ENCODE measurements at places on chromosomes 5 and 9.

DNA sequence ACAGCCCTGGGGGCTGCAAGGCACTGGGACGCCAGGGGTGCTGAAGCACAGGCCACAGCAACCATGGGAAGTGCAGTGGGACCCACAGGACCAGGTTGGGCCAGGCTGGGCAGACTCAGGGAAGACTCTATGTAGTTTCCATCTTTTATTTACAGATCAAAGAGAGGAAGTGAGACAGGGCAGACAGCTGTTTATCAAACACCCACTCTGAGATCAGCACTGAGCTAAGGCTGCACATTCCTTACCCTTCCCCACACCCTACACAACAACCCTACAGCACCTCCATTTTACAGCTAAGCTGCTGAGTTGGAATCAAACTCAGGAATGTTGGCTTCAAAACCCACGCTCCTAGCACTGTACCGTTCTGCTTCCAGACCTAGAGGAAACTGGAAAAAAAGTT is 19.8 kb downstream of the BARHL1 start:
- peaks cover 12% of the 10 kb centered on the region for H3K36me3 ChIP-seq
- H3K4me1 ChIP-seq, result no peaks in the 10 kb centered on the region
- H3K27ac ChIP-seq, result no peak overlapping the region
- H3K27me3 ChIP-seq, result peaks cover 4% of the 10 kb centered on the region
- no peak for DNase-seq

- peak overlapping the region; percentile 85 for H3K27ac ChIP-seq
- no peak for DNase-seq
- peaks cover 5% of the 10 kb centered on the region for H3K27me3 ChIP-seq
- peak overlapping the region; percentile 34 for H3K4me3 ChIP-seq
- H3K4me1 ChIP-seq, result peaks cover 41% of the 10 kb centered on the region
Measured at GRCh38 chr9:123377211-123377971, 21.4 kb downstream of the CRB2 start.

DNA sequence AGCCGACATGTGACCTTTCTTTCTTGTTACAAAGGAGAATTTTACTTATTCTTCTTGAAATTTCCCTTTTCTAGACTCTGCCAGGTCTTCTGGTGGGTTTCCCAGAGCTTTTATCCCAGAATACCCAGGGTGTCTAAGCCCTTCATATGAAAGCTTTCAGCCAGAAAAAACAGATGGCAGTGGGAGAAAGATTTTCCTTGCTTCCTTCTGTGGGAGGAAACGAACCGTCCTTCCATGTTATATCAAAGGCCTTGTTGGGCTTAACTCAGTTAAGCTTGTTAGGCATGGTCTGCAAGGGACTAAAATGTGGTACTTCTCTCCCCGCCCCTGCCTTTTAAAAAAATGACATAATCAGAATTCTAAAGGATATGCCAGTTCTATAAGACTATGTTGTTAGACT is 47.5 kb downstream of the SPATA31D1 start:
- H3K4me1 ChIP-seq, result no peaks in the 10 kb centered on the region
- H3K27me3 ChIP-seq, result no peaks in the 10 kb centered on the region
- no peak overlapping the region for H3K4me3 ChIP-seq
- no peak overlapping the region for H3K27ac ChIP-seq
- no peaks in the 10 kb centered on the region for H3K36me3 ChIP-seq

DNA sequence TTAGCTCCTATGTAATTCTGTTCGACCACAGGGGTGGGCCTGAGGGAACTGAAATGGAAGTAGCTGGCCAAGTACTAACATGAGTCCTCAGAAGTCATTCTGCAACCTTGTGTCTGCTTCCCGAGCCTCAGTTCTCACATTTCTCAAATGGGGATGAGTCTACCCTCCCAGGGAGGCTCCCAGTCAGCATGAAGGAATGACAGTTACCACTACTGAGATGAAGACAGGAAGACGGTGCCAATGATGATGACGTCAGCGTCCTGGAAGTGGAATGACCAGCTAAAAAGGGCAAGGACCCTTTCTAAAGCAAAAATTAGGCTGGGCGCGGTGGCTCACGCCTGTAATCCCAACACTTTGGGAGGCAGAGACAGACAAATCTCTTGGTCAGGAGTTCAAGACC is 6.8 kb downstream of the PIP5KL1 start:
- DNase-seq, result no peak
- H3K4me1 ChIP-seq, result peaks cover 4% of the 10 kb centered on the region
- H3K4me3 ChIP-seq, result peak overlapping the region; percentile 47
- no peaks in the 10 kb centered on the region for H3K36me3 ChIP-seq
- H3K27ac ChIP-seq, result no peak overlapping the region
- H3K27me3 ChIP-seq, result peaks cover 71% of the 10 kb centered on the region

- no peak for DNase-seq
- no peak overlapping the region for H3K4me3 ChIP-seq
- H3K27ac ChIP-seq, result no peak overlapping the region
- H3K27me3 ChIP-seq, result no peaks in the 10 kb centered on the region
Measured at GRCh38 chr9:82273121-82273520, 284.5 kb downstream of the SPATA31D1 start.

DNA sequence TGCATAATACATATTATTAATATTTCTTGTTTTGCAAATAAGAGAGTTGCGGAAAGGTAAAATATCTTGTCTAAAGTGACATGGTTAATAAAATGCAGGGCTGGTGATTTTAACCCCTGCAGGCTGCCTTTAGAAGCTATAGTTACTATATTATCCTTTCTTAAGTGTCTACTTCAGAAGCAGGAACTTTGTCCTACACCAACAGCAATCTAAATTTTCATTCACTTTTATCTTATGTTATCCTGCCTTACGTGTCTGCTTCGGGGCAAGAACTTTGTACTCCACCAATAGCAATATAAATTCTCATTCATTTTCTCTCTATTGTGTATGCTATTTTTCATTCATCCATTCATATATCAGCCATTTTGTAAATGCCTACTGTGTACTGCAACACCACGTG is 719.5 kb downstream of the TLR4 start:
- H3K27me3 ChIP-seq, result no peaks in the 10 kb centered on the region
- DNase-seq, result no peak
- H3K4me1 ChIP-seq, result no peaks in the 10 kb centered on the region
- no peak overlapping the region for H3K4me3 ChIP-seq
- H3K36me3 ChIP-seq, result no peaks in the 10 kb centered on the region

DNA sequence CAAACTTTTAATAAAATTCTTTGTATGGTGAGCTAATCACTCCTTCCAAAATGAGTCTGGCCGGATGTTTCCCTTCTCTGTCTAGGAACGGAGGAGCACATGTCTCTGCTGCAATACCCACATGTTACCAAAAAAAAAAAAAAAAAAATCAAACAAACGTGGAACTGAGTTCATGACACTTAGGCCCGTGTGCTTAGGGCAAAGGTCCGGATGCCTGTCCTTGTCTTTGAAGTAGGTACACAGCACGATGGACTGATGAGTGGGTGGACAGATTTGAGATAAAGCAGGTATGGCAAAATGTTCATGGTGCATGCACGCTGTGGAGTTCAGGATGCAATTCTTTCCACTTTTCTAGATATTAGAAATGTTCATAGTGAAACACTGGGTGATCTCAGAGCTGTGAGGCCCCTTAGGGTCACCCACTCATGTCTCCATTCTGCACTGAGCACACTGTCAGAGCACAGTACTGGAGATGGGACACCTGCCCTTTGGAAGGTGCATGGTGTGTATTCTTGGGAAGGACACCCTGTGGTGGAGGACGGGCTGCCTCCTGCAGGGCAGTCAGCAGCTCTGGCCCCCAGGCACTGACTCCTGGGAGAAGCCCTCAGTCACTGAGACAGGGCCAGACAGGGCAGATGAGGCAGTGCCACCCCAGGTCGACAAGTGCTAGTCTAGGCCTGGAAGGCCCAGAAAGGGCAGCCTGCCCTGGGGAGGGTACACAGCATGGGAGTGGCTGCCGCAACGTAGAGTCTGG is 43.6 kb downstream of the GADD45G start:
- H3K4me3 ChIP-seq, result no peak overlapping the region
- no peak for DNase-seq
- peaks cover 36% of the 10 kb centered on the region for H3K27me3 ChIP-seq
- no peak overlapping the region for H3K27ac ChIP-seq

GRCh38 chr5:106399391-106399790 is 1271.3 kb downstream of the EFNA5 start:
- no peak overlapping the region for H3K4me3 ChIP-seq
- H3K27me3 ChIP-seq, result no peaks in the 10 kb centered on the region
- H3K27ac ChIP-seq, result peak overlapping the region; percentile 53
- peaks cover 18% of the 10 kb centered on the region for H3K4me1 ChIP-seq
- DNase-seq, result no peak

DNA sequence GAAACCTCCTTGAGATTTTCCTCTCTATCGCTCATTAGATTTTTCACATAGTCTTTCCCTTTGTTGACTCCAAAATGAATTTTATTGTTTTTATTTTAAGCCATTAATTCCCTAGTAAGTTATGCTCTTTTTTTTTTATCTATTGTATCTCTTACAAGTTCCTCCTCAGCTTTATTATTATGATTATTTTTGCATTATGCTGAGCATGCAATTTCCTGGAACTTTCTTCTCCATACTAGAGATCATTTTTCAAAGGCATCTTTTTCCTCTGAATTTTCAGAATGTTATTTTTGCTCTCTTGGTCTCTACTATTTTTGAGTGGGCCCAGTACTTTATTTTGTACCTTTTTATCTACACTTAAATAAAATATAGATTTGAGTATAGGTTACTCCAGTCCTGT is 376.6 kb upstream of the SEMA6A start:
- peaks cover 22% of the 10 kb centered on the region for H3K4me1 ChIP-seq
- no peak overlapping the region for H3K27ac ChIP-seq
- DNase-seq, result no peak
- no peaks in the 10 kb centered on the region for H3K27me3 ChIP-seq
- H3K4me3 ChIP-seq, result no peak overlapping the region

DNA sequence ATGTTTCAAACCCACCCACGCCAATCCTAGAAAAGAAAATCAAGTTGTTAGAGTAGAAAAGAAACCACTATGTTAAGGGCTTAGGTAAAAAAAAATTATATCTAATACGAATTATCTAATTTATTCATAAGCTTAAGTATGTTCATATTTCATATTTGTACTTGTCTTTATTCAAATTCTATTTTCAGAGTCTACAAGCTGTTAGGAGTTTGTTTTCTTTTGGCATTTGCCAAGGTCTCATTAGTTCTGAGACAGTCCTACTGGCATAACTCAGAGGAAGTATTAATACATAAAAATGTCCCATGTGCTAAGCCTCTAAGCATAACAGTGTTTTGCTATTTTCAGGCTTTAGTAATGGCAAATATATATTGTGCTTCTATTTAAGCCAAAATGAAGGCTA is 57.6 kb downstream of the STARD4 start:
- no peak overlapping the region for H3K4me3 ChIP-seq
- peaks cover 17% of the 10 kb centered on the region for H3K4me1 ChIP-seq
- no peaks in the 10 kb centered on the region for H3K36me3 ChIP-seq
- no peak overlapping the region for H3K27ac ChIP-seq
- DNase-seq, result no peak

GRCh38 chr9:118148990-118149389 is 444.8 kb downstream of the TLR4 start:
- no peaks in the 10 kb centered on the region for H3K4me1 ChIP-seq
- no peak overlapping the region for H3K27ac ChIP-seq
- H3K27me3 ChIP-seq, result no peaks in the 10 kb centered on the region
- no peak overlapping the region for H3K4me3 ChIP-seq
- no peak for DNase-seq

DNA sequence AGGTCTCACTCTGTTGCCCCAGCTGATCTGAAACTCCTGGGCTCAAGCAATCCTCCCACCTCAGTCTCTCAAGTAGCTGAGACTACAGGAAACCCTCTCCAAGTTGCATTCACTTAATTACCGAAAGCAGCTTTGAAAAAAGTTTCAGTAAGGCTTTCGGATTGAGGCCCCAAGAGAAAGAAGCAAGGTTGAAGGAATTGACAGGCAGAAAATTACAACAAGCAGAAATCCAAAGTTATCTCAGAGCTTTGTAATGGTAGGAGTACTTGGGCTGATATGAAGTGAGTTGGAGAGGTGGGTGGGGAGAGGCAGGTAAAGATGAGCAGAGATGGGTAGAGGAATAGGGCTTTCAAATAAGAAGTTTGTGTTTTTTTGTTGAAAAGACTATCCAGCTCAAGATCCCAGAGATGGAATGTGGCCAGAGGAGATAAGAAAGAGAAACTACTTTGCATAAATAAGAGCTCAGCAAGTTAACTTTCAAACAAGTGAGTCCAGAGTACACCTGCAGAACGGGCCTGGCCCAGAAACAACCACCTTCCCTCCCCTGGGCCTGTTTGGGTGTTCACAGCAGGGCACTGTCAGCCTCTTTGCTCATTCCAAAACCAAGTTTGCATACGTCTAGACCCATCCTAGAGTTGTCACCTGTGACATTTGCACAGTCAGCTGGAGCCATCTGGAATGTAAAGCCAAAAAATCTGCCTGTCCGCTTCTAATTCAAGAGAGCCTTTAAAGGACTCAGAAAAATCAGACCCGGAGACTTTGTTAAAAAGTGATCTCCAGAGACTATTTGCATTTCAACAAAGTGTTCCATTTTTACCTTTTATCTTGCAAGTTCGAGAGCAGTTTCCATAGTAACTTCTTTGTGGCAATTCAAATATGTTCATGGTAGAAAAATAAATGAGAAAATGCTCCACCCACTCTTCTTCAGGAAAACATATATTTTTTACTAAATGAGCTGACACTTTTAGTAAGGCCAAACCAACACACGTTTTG is 2.2 kb upstream of the CLINT1 start:
- peaks cover 29% of the 10 kb centered on the region for H3K4me1 ChIP-seq
- no peaks in the 10 kb centered on the region for H3K36me3 ChIP-seq
- H3K27ac ChIP-seq, result no peak overlapping the region

DNA sequence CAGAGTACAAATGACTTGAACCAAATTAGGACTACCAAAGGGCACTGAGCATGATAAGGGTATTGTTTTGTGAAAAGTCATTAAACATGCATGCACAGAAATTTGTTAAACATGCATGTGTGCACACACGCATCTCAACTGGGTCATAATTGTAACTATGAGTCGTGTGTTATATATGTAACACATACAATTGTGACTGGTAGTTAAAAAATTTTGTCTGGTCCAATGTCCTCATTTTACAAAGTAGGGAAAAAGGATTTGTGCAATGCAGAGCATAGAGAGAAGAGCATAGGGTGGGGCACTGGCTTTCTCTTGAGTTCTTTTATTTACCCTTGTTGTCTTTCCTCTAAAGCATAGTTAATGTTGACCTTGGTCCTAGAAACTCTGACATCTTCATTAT is 19.3 kb upstream of the IGFBPL1 start:
- no peak overlapping the region for H3K27ac ChIP-seq
- no peaks in the 10 kb centered on the region for H3K36me3 ChIP-seq
- no peak overlapping the region for H3K4me3 ChIP-seq

GRCh38 chr9:129544761-129545160 is 76.1 kb downstream of the C9orf50 start:
- no peaks in the 10 kb centered on the region for H3K36me3 ChIP-seq
- H3K4me1 ChIP-seq, result peaks cover 18% of the 10 kb centered on the region
- H3K27me3 ChIP-seq, result no peaks in the 10 kb centered on the region
- no peak for DNase-seq
- no peak overlapping the region for H3K27ac ChIP-seq

DNA sequence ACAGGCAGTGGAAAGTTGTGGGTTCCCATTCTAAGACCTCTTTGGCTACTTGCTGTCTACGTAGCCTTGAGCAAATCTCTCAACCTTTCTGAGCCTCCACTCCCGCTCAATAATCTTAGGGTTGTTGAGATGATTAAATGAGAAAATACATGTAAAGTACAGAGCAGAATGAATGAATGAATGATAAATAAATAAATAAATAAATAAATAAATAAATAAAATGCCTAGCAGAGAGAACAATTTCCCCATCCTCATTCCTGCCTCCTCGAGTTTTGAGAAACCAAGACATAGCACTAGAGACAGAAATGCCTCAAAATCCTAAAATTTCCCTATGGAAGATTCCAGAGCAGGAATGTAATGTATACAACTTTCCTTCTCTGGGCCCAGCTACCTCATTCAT is 128.3 kb upstream of the RAD23B start:
- no peak overlapping the region for H3K4me3 ChIP-seq
- H3K27ac ChIP-seq, result no peak overlapping the region
- no peaks in the 10 kb centered on the region for H3K27me3 ChIP-seq
- DNase-seq, result no peak
- peaks cover 12% of the 10 kb centered on the region for H3K4me1 ChIP-seq
